ENCODE measurements at places on chromosomes 6 and 20. TPM values are rescaled to one million over a fixed set of nuclear protein-coding genes. Genes with fewer than 3 reads are reported as not detected.

The FAM209B gene
- not detected for total RNA-seq

The SNPH gene
- 22.2 TPM for total RNA-seq

The TPD52L2 gene
- total RNA-seq, result 32.6 TPM

The MYB gene
- total RNA-seq, result 5.6 TPM

Measured in parietal lobe (tissue), 2 donors.